ENCODE measurements at places on chromosomes 13 and 19. TPM values are rescaled to one million over a fixed set of nuclear protein-coding genes. Genes with fewer than 3 reads are reported as not detected.

The SHANK1 gene
- 0.42 TPM for total RNA-seq

The CTU1 gene
- 7.7 TPM for total RNA-seq

The RASGRP4 gene
- total RNA-seq, result 2.0 TPM

The CD209 gene
- total RNA-seq, result 0.68 TPM

The FZR1 gene
- 51.1 TPM for total RNA-seq

The SLC1A6 gene
- 2.8 TPM for total RNA-seq

The CCL25 gene
- not detected for total RNA-seq

The GADD45B gene
- total RNA-seq, result 77.2 TPM

The EXOC3L2 gene
- 2.2 TPM for total RNA-seq

The DACH1 gene
- total RNA-seq, result 2.5 TPM
